NB4 (cell line): ENCODE measurements at places on chromosomes 2 and 18.

GRCh38 chr2:104768694-104769093 is 85.2 kb upstream of the POU3F3 start:
- DNase-seq = no peak

DNA sequence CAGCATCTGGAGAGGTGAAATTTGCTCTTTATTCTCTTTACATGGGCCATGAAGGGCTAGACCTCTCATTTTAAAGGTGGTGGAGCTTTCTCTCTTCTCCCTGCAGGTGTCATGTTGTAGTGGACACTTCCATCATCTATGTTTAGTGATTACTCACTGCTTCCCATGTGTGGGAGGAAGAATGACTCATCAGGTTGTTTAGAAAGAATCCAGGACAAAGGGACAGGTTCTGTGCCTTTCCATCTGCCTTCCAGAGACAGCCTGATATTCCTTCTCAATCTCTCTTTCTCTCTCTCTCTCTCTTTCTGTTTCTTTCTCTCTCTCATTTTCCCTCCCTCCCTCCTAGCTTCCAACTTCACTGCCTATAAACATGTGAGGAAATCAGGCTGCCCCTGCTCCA is 38.7 kb downstream of the SCG2 start:
- DNase-seq = peak; percentile 30

DNA sequence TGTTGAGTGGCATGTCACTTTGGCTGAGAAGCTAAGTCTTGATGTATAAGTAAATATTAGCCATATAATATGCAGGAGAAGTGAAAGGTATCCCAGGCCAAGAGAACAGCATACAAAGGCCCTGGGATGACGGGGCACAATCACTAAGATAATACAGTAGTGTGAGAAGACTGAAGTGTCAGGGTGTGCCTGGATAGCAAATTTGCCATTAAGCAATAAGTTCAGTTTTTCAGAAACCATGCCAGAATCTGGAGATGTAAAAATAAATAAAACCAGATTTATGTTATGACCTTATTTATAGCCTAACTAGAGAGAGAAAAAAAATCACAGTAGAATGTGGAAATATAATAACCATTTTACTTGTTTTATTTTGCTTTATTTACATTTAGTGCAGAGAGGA is 1858.7 kb upstream of the CELF4 start:
- DNase-seq = no peak

DNA sequence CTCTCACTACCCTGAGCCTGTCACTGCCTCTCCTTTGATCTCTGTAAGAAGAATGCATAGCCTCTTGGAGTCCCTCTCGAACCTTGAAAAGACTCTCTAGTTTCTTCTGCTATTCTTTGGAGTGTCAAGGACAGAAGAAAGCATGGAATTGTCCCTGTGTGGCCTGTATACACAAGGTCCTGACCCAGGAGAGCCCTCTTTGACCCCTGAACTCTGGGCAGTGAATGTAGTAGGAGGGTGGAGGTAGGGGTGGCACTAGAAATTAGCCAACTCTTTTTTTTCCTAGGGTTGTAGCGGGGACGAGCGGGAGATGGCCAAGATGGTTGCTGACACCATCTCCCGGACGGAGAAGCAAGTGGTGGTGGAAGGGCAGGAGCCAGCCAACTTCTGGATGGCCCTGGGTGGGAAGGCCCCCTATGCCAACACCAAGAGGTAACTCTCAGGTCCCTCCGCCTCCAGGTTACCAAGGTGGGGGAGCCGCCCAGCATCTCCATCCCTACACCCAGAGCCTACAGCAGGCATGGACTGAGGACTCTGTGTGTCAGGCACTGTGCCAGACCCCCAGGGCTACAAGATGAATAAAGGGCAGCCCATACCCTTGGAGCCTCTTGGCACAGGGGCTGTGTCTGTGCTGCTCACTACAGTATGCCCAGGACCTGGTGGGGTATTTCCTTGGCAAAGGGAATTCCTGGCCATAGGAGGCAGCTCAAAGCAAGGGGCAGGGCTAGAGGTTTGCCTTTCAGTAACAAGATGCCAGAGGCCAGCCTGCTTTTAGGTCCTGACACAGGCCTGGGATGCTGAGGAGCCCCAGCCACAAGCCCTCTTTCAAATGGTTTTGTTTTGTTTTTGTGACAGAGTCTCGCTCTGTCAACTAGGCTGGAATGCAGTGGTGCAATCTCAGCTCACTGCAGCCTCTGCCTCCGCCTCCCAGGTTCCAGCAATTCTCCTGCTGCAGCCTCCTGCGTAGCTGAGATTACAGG is 16.4 kb downstream of the VIL1 start:
- no peak for DNase-seq

- DNase-seq = no peak
Measured at GRCh38 chr2:185618625-185619024, 120.0 kb upstream of the FSIP2 start.

- no peak for DNase-seq
Measured at GRCh38 chr2:211812587-211812986, 726.0 kb downstream of the ERBB4 start.

- no peak for DNase-seq
Measured at GRCh38 chr2:138956116-138956515, 175.9 kb upstream of the NXPH2 start.
